Activated T-helper 1 cell treated with anti-CD3 and anti-CD28 coated beads, Interleukin-2, amount 50 U/mL, for 16 hours (primary cell): ENCODE measurements at places on chromosomes 3 and 15.

DNA sequence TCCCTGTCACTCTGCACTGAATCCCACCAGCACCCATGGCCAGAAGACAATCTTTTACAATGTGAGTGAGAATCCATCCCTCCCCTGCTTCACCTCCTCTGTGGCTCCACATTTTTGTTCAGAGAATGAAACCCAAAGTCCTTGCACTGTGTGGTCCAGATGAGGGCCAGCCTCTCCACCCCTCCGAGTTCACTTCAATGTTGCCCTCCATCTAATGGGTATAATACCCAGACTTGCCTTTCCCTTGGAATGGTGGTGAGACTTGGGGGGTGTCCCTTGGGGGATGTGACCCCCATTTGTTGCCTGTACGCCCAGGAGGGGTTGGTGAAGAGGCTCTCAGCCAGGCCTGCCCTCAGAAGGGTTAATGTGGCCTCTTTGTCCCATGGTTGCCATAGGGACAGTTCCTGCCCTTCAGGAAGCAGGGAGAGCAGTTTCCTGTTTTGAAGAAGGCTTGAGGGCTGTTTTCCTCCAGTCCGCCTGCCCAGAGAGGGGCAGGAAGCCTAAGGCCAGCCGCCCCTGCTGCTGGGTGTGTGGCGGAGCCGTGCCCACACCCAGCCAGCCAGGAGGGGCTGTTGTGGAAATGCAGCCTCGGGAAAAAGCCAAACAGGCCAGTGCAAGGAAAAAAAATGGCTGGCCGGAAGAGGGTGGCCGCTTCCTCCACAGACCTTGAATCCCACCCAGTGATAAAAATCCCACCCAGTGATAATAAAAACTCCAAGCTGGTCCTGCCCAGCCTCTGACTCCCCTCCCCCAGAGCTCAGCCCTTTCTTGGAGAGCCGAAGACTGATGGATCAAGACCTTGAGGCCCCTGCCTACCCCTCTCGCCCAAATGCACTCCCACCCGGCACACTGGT is 14.6 kb upstream of the FGD5 start:
- DNase-seq, result no peak

DNA sequence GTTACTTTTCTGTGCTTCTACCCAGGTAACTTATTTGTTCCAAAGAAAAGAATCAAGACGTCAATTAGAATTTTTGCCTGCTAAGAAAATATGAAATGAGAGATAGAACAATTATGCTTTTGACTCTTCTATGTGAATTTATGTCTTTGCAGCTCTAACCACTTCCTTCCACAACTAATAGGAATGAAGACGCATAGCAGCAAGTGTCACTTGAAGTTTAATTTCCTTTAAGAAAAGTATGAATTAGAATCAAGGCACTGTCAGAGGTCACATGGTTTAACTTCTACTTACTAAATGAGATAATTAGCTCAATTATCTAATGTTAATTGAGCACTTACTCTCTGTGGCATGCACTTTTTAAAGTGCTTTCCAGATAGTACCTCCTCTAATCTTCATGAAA is 3.3 kb downstream of the WDR49 start:
- no peak for DNase-seq

GRCh38 chr3:16828815-16829214 is 55.9 kb upstream of the PLCL2 start:
- DNase-seq, result peak; percentile 11

- no peak for DNase-seq
Measured at GRCh38 chr15:59687836-59688235, 1.3 kb downstream of the BNIP2 start.

DNA sequence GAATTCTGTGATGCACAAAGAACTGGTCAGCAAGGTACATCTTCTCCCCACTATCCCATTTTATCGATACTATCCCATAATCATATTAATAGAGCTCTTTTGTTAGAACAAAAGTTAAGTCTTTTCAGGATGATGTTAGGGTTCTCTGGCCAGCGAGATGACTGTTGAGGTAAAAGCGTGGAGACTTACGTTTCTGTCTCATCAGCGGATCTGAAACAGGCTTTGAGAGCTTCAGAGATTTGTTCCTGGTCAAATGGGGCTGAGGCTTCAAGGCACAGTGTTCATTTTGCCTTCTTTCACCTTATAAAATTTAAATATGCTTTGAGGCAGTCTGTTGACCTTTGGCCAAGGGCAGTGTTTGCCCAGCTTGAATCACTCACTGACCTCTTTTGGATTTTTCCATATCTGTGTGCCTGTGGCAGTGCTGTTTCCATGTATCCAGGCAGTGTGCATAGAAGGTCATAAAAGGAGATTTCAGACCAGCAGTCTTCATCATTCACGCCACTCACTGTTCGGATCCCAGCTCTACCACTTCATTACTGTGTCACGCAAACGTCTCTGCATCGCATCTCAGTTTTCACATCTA is 3.1 kb downstream of the ADAMTSL3 start:
- no peak for DNase-seq

GRCh38 chr15:52056001-52056400 is 37.0 kb downstream of the MAPK6 start:
- no peak for DNase-seq

DNA sequence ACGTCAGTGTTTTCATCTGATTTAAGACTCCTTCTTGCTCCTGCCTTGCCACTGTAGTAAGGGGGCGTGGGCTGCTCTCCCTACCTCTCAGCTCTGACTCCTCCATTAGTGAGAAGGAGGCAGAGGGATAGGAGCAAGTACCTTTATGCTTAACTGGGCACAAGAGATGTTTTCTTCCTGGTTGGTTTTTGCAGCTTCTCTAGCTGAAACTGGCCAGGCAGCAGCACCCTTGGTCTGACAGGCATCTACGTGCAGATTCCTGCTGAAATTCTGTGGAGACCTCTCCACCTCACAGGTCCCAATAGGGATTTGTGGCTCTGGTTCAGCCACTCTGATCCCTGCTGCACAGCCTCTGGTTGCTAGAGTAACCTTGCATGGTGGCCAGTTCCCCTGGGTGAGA is 132.5 kb downstream of the CACNA1D start:
- no peak for DNase-seq

DNA sequence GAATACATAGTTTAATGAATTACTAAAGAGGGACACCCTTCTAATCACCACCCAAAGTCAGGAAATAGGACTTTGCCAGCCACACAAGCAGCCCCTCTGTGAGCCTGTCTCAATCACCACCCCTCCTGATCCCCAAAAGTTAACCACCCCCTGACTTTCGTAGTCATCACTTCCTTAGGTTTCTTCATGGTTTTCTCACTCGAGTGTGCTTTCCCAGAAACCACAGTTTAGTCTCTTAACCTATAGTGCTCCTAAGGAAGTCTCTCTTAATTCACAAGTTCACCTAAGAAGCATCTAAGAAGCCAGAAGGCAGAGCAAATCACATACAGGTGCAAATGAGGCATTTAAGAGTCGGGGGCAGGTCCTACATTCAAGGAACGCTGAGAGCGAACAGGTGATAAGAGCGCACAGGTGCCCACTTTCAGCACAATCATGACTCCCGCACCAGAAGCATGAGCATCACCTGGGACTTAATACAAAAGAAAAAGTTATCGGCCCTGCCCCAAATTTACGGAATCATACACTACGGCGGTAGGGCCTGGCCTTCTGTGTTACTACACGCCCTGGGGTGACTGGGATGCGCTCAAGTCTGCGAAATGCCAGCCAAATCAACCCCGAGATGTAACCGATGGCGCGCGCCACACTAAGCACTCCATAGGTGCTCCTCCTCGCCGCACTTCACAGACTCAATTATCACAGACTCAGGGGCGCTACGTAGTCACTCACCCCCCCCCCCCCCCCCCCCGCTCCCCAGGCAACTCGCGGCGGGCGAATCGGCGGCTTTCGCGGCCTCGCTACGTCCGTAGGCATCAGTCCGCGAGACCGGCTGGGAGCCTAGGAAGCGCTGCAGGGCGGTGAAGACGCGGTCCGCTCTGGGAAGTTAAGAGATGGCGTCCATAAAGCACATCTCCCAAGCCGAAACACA is 815 bp downstream of the ULK4 start:
- DNase-seq, result peak; percentile 34

- no peak for DNase-seq
Measured at GRCh38 chr3:80190051-80190450, 422.3 kb upstream of the ROBO1 start.

- no peak for DNase-seq
Measured at GRCh38 chr15:72740219-72740618, 43.3 kb downstream of the ADPGK start.

- DNase-seq, result no peak
Measured at GRCh38 chr3:88057630-88058305, 1.0 kb downstream of the CGGBP1 start.

- DNase-seq, result no peak
Measured at GRCh38 chr3:131503320-131503635, 507 bp upstream of the MRPL3 start.

- no peak for DNase-seq
Measured at GRCh38 chr3:37129871-37130270, 44.5 kb downstream of the LRRFIP2 start.

- DNase-seq, result no peak
Measured at GRCh38 chr3:179772297-179772696, 119.5 kb downstream of the USP13 start.

DNA sequence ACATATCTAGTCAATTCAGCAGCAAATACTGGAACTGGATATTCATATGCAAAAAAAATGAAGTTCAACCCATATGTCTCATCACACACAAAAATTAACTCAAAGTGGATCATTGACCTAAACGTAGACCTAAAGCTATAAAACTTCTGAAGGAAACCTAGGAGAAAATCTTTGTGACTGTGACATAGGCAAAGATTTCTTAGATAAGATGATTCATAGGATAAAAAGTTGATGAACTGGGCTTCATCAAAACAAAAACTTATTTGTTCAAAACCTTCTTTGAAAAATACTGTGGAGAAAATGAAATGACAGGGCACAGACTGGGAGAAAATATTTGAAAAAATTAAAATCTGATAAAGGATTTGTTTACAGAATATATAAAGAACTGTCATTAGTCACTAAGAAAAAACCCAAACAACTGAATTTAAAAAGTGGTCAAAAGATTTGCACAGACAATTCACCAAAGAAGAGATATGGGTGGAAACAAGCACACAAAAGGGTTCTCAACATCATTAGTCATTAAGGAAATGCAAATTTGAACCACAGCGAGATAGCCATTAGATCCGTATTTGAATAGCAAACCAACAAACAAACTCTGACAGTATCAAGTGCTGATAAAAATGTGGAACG is 62.8 kb downstream of the ITGB5 start:
- no peak for DNase-seq

- DNase-seq, result no peak
Measured at GRCh38 chr3:61110576-61110975, 140.7 kb downstream of the FHIT start.

GRCh38 chr3:2937592-2937991 is 172.6 kb downstream of the IL5RA start:
- DNase-seq, result no peak

DNA sequence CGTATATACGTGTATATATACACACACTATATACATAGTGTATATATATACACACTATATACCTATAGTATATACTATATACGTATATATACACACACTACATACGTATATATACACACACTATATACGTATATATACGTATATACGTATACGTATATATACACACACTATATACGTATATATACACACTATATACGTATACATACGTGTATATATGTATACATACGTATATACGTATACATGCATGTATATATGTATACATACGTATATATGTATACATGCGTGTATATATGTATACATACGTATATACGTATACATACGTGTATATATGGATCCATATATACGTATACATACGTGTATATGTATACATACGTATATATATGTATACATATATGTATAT is 9.4 kb downstream of the HACL1 start:
- no peak for DNase-seq

DNA sequence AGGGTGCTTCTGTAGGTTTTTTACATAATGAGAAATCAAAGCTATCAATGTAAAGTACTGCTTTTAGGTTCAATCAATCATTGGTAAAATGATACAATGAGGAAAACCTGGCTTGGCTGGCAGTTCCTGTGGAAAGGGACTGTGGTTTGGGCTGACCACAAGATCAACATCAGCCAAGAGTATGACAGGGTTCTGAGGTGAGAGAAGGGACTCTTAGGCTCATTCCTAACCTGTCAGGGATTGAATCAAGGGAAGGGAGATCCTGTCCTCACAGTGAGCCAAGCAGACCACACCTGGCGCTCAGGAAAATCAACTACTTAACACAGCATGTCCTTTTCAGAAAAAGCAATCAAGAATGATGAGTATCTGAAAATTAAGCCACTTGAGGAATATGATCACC is 111.1 kb downstream of the MAGI1 start:
- DNase-seq, result no peak

- DNase-seq, result no peak
Measured at GRCh38 chr3:167163580-167163979, 216.5 kb downstream of the ZBBX start.

GRCh38 chr3:42711491-42712343 is 9.1 kb upstream of the HHATL start:
- no peak for DNase-seq

GRCh38 chr15:88300861-88301260 is 44.3 kb upstream of the NTRK3 start:
- no peak for DNase-seq

- DNase-seq, result no peak
Measured at GRCh38 chr15:25886498-25887140, 23.5 kb upstream of the ATP10A start.

DNA sequence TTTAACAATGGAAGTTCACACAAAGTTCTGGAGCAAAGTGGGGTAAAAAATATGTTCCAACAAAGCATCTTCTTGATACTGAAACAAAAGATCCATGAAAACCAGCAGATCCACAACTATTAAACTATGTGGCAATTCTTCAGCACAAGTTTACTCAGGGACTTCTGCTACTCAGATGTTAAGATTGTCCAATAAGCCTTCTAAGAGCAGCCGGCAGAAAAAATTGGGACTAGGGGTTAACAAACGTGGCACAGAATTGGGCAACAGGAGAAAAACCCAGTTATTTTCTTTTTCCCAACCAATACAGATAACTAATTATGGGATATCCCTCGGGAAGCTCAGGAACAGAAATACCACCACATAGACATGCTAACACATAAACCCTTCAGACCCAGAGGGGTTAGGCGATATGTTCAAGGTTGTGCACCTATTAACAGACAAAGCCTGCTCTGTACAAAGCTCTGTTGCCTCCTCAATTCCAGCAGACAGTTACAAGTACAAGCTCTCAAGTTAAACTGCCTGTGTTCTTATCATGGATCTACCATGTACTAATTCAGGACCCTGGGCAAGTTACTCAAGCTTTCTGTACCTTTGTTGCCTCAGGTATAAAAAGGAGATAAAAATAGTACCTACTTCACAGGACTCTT is 6.8 kb downstream of the SSR3 start:
- no peak for DNase-seq

GRCh38 chr3:11791339-11792200 is 55.1 kb downstream of the TAMM41 start:
- no peak for DNase-seq

- no peak for DNase-seq
Measured at GRCh38 chr15:39511916-39512260, 69.0 kb upstream of the THBS1 start.
